Fibroblast of pulmonary artery (primary cell): ENCODE measurements at places on chromosomes 5 and 9.

- no peak for DNase-seq
Measured at GRCh38 chr5:6829150-6829784, 116.0 kb downstream of the TENT4A start.

DNA sequence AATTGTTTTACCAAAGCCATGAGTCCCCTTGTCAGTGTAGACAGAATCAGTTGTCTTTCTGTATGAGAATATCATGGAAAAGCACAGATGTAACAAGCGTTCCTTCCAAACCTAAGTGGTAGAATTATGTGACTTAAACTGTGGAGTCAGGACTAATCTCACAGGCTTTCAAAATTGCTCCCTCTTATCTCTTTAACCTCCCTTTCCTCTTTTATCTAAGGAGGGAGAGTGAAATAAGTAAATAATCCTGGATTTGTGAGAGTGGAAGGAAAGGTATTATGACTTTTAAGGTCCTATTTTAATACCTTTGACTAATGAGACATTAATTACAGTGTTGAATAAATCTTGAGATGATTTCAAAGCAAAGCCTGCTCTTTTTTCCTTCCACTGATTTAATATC is 52.4 kb upstream of the LIFR start:
- no peak for DNase-seq

- DNase-seq = no peak
Measured at GRCh38 chr5:152470167-152470566, 65.1 kb upstream of the NMUR2 start.

DNA sequence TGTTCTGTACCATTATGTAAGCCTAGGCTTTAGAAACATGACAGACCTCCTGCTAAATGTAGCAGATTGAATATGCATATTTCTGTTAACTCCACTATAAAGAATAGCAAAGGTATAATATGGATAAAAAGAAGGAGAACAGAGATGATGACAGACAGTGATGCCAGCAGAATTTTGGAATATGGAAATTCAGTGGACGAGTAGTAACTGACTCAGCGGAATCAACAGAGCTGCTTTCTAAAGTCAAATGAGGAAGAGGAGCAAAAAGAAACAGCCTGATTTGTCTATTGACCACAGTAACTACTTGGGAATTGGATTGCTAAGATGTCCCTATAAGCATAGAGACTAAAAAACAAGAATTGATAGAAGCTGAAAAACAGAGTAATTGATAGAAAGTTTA is 8.0 kb downstream of the GPR21 start:
- DNase-seq = no peak

DNA sequence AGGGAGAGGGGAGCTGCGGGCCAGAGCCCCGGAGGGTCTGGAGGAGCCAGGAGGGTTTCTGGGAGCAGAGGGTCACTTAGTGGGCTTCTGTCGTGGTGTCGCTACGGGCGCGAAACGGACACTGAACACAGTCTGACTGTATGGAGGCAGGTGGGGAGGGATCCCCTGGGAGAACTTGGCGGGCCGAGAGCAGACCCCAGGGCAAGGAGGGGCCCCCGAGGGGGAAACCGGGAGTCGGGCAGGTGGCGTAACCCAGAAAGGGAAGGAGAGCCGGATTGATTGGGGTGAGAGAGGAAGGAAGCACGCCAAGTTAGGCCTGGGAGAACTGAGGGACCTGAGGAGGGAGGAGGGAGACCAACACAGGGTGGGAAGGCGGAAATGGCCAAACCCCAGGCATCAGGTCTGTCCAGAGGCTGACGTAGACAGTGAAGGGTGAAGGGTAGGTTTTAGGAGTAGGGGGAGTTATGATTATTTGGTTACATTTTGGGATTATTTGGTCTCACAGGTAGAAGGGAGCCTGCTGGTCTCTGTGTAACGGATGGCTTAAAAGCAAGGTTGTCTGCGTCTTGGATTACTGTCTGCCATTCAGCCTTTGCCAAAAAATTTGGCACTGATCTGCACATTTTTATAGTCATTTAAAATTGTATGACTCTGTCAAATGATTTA is 3.3 kb upstream of the MSMP start:
- DNase-seq = no peak

DNA sequence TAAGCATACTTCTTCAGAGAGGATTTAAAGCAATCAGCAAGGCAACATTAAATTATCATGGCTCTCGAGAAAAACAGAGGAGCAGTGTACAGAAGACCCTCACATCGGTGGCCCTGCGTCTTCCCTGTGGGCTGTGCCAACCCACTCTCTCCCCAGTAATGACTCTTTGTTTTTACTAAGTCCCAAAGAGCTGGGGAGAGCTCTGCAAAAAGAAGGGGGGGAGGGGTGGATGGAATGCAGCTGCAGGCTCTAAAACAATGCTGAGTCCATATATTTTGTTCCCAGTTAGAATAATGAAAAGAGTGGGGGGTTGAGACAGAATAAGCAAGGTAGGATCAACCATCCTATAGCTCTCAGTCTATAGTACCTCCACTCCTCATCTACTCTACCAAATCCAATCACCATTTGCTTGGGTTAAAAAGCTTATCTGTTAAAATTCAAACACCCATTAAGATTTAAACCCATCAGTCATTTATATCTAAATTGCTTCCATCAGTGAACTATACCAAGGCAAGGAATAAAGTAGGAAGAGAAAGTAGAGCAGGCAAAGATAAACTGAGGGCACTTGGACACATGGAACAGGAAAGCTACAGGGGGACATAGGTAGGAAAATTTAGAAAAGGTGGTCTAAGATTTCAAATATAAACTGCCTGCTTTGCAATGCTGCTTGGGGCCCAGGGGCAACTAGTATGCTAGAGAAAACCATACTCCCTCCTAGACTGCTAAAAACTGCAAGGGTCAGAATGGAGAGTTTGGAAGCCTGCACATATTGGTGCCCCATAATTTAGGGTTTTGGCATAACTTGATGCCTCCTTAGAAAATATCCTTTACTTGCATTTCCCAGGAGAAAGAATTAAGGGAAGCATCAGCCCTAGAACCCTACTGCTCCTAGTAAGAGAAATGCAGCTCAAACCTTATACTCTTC is 20.6 kb downstream of the ELL2 start:
- peak; percentile 33 for DNase-seq
